ENCODE measurements at places on chromosomes 6 and 20.

DNA sequence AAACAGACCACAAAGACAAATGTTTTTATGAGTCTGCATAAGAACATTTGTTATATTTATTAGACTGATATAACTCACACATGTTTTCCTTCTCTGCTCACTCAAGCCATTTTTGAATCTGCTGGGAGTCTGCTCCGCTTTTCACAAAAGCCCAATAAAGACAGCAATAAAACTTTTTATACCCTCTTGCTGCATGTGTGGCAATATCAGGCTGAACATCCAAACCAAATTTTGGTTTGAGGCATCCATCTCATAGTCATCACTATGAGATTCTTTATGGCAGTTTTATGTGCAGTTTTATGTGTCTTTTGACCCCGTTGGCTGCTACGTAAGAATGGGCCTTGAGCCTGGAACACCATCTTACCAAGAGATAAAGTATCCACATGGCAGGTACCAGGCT is 1276.8 kb upstream of the ADGRB3 start:
- no peak for DNase-seq

DNA sequence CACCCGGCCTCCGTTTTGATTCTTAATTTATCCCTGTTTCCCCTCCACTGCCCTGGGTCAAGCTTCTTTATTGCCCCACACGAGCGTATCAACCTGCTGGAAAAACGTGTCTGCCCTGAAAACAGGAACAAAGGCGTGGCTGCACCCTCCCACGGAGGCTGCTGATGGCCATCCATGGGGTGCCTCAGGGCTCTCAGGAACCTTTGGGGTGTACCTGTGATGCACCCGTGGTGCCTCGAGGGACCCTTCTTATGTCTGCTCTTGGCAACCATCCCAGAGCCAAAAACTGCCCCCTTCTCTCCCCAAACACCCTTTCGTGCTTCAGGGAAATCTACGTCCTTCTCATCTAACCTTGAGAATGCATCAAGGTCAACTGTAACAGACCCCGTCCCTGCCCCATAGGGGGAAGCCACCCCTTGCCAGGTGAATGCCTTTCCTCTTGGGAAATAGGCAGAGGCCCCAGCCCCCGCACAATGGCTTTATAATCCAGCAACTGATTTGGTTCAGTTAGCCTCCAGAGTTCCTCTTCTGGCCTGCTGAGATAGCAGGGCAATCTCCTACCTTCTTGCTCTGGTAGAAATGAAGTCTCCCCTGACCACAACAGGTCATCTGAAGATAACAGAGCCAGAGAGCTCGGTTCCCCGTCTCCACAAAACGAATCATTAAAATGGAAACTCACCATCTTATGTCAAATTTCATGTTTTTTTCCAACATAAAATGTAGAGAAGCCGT is 29.4 kb downstream of the PSMG4 start:
- no peak for DNase-seq

DNA sequence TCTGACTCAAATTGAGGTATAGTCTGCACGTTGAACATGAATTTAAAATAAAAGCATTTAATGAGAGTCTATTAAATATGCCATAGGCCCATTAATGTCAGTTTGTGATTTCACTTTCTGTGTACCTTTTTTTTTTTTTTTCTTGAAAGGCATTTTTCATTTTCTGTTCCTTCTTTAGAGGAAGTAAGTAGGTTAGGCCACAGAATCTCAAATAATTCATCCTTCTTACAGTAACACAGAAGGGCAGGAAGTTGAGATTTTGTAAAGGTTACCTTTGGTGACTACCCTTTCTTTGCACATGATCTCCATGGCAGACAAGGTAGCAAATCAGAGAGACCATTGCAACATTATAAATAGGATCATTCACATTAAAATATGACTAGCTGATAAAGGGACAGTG is 9.6 kb downstream of the L3MBTL3 start:
- no peak for DNase-seq

DNA sequence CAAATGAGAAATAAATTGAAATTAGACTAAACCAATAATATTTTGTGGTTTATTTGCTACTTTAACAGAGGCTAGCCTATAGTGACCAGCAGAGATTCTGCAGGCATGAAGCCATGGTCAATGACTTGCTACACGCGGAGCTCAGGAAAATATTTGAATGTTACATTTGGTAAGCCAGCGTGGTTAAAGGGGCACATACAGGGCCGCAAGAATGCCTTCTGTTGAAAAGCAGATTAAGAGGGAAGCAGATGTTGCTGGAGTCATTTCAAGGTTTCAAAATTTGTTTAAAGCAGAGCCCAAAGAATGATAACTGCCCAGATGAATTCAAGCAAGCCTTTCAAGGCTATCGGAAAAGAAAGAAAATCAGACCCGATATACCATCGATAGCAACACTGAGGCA is 294.3 kb upstream of the MAN1A1 start:
- no peak for DNase-seq

GRCh38 chr6:168107191-168107983 is 28.4 kb upstream of the FRMD1 start:
- DNase-seq: no peak

DNA sequence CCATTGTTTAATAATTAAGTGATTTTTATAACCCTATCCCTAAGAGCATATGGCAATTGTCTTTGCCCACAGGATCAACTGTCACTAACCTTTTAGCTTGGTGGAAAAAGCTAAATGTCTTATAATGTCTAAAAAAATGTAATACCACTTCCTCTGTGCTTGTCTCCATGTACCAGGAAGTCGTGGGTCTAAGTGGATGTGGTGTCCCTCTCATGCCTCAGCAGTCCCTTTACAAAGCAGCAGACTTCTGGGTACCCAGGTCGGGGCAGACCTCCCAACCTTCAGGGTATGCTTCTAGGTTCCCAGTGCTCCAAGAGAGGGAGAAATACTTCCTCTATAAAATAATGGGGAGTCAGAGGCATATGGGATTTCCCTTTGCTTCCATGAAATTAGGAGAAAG is 74.7 kb downstream of the ZHX3 start:
- no peak for DNase-seq

GRCh38 chr20:24993337-24994185 is 1.0 kb upstream of the APMAP start:
- DNase-seq: peak; percentile 28

- no peak for DNase-seq
Measured at GRCh38 chr20:40073535-40074111, 615.4 kb downstream of the MAFB start.

DNA sequence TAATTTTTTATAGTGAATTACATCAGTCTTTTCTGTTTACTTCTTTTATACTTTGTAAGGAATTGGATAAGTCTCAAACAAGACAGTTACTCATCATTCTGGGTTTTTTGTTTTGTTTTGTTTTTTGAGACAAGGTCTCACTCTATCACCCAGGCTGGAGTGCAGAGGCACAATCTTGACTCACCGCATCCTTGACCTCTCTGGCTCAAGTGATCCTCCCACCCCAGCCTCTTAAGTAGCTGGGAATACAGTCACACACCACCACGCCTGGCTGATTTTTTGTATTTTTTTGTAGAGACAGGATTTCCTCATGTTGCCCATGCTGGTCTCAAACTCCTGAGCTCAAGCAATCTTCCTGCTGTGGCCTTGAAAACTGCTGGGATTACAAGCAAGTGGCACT is 524.3 kb downstream of the EYS start:
- DNase-seq: no peak

- DNase-seq: no peak
Measured at GRCh38 chr6:84227044-84227433, 404 bp downstream of the CEP162 start.

- no peak for DNase-seq
Measured at GRCh38 chr20:57024849-57025248, 241.6 kb downstream of the BMP7 start.

DNA sequence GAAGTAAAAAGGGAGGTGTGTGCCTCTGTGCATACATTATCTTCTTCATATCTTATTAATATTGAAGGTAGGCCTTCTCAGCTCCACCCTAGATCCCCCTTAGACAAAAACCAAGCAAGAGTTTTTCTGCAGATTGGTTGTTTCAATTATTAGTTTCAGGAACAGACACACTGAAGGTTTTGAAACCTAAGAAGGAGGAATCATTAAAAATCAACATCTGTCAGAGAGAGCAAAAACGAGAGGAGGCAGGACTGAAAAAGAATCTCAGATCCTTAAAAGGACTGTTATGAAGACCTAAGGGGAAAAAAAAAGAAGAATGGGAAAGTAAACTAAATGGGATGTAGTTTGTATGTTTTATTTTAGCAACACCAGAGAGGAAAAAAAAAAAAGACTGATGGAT is 560.8 kb upstream of the JAG1 start:
- no peak for DNase-seq

DNA sequence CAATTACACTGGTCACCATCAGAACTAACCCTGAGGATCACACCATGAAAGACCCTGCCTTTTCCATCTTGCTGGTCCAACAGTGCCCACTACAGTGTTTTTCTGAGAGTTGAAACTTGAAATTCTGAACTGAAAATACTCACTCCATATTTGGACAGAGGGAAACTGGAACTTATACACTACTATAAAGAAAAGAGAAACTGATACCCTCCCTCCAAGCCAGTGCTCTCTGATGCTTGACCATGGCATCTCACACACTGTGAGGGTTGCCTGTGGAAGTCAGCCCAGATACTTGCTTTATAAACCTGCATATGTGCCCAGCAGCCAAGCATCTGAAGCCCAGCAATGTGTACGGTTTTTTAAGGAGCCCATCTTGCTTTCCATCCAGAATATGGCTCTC is 108.7 kb downstream of the FOXA2 start:
- no peak for DNase-seq

DNA sequence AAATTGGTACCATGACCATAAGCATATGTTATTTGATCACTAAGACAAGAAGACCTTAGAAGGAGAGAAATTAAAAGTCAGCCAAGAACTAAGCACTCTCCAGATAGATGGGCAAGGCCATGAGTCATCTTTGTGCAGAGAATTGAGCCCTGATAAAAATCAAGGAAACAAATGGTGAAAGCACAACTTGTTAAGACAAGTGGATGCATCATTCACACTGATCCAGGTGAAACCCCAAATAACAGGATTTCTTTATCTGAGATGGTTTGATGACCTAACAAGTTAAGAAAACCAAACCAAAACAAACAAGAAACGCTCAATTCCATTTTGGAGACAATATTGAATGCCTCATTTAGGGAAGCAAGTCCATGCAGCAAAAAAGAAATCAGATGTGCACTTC is 121.6 kb downstream of the ADAT2 start:
- no peak for DNase-seq

DNA sequence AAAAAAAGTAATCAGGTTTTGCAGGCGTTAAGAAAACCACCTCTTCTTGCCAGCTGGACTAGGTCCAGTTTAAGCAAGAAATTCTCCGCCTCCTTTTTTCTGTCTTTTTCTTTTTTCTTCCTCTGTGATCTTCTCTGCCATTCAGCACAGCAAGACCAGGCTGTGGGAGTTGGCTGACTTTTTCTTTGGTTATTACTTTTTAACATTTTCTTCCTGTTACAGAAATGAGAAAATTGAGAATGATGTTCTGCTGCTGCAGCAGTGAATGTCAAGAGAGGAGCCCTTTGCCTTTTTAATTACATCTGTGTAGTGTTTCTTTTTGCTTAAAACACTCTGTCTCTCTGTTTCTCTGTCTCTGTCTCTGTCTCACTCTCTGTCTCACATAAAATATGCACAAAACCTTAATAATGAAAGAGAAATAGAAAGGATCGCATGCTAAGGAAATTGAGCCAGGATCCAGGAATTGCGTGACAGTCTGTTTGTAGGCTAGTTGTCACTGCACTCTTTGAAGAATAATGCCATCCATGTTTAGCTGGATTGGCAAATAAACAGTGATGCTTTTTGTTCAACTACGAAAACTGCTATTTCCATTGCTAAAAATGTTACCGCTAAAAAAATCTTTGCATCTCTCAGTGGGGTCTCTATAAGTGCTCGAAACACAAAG is 103.2 kb upstream of the SUPT3H start:
- DNase-seq: no peak

GRCh38 chr20:56994006-56994405 is 272.4 kb downstream of the BMP7 start:
- DNase-seq: no peak

DNA sequence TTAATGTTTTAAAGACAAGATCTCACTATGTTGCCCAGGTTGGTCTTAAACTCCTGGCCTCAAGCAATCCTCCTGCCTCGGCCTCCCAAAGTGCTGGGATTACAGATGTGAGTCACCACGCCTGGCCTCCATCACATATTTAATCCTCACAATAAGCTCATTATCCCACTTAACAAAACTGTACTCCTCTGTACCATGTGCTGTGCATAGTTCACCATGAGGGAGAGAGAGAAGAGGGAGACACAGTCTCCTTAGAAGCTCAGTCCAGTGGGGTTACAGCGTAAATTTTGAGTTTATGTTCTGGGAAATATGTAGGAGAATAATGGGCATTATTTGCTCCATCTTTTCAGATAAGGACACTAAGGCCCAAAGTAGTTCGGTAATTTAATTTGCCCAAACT is 7.9 kb upstream of the CPNE5 start:
- no peak for DNase-seq

GRCh38 chr6:167827583-167828324 is 1.0 kb downstream of the AFDN start:
- DNase-seq: no peak

DNA sequence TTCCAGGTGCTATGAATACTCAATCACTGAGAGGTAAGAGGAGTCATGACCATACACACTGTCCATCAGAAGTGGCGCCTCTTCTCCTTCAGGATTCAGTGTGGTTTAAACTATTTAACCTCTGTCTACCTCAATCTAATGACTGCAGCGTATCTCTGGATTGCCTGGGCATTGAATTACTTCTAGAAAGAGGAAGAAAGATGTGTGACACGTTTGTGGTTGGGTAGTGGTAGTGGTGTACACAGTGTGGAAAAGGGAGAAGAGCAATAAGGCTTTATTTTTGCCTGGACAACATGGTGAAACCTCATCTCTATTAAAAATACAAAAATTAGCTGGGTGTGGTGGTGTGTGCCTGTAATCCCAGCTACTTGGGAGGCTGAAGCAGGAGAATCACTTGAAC is 38.0 kb upstream of the ECHDC1 start:
- no peak for DNase-seq

GRCh38 chr6:142757852-142758628 is 186.9 kb downstream of the HIVEP2 start:
- DNase-seq: no peak

DNA sequence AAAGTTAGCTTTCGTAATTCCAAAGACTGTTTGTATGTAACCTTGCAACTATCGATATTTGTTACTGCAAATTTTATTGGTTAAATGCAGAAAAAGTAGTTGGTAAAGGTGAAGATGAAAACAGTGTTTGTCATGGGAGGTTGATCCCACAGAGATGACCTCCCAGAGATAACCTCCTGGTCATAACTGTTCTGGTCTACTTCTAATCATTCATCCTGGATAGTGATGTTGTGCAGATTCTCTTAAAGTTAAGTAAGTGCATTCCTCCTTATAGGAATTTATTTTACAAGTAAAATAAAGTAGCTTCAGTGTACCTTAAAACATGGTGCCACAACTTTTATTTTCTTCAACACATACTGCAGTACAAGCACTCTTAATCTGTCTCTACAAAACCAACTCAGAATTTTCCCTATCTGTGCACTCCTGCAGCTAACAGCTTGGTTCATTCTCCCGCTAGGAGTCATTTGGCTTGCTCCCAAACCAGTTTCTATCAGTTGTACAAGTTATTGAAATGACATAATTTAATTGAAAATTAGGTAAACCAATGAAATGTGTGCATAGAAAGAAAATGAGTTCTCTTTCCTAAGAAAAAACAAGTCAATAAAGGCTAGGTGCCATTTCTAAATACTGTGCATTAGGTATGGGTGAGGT is 19.2 kb downstream of the METTL24 start:
- DNase-seq: no peak

All from ascending aorta (tissue), 2 donors.